ENCODE measurements at places on chromosomes 2 and 18. TPM values are rescaled to one million over a fixed set of nuclear protein-coding genes. Genes with fewer than 3 reads are reported as not detected.

Gene SH2D6
- total RNA-seq: not detected

Gene CDCA7
- 13.2 TPM for total RNA-seq

Gene HYCC2
- total RNA-seq: 13.6 TPM

Gene HOXD10
- 15.2 TPM for total RNA-seq

Gene PSTPIP2
- total RNA-seq: 0.68 TPM

Gene CRYBA2
- total RNA-seq: not detected

Gene SOX11
- not detected for total RNA-seq

Gene TACR1
- total RNA-seq: not detected

Gene AFF3
- not detected for total RNA-seq

Gene ERLEC1
- total RNA-seq: 105 TPM

Gene NHEJ1
- total RNA-seq: 25.7 TPM

Gene CCDC148
- 0.51 TPM for total RNA-seq

Gene SULT1C4
- 76.7 TPM for total RNA-seq

Gene CFAP65
- total RNA-seq: not detected

Gene DSG1
- not detected for total RNA-seq

Gene SCN1A
- total RNA-seq: under 0.01 TPM

Gene FZD7
- 0.19 TPM for total RNA-seq

Gene MSH2
- total RNA-seq: 37.3 TPM

Gene SERPINB11
- not detected for total RNA-seq

Gene ALPP
- total RNA-seq: not detected

Gene SPHKAP
- not detected for total RNA-seq

Gene SPEG
- 1.7 TPM for total RNA-seq

Gene TFPI
- total RNA-seq: 1,146 TPM

Gene BOLL
- total RNA-seq: not detected

Gene G6PC2
- not detected for total RNA-seq

Gene TUBA3E
- total RNA-seq: not detected

Gene CFAP221
- total RNA-seq: not detected

Gene DRC1
- 0.17 TPM for total RNA-seq

Gene NYAP2
- not detected for total RNA-seq

Gene SP3
- 98.9 TPM for total RNA-seq

Gene TUBA3D
- not detected for total RNA-seq

Gene RAB27B
- under 0.01 TPM for total RNA-seq

Gene ZEB2
- total RNA-seq: 8.4 TPM

Gene TUBB8B
- total RNA-seq: 0.14 TPM

Gene REG3G
- total RNA-seq: not detected

Gene MC4R
- not detected for total RNA-seq

Gene HOXD12
- total RNA-seq: not detected

Gene SCG2
- 0.05 TPM for total RNA-seq

Gene HOXD8
- 30.3 TPM for total RNA-seq

Gene IL1F10
- not detected for total RNA-seq

Gene CPLX4
- total RNA-seq: not detected

Measured in dermis blood vessel endothelial cell (primary cell).